ENCODE measurements at places on chromosomes 13 and 19. TPM values are rescaled to one million over a fixed set of nuclear protein-coding genes. Genes with fewer than 3 reads are reported as not detected.

DNA sequence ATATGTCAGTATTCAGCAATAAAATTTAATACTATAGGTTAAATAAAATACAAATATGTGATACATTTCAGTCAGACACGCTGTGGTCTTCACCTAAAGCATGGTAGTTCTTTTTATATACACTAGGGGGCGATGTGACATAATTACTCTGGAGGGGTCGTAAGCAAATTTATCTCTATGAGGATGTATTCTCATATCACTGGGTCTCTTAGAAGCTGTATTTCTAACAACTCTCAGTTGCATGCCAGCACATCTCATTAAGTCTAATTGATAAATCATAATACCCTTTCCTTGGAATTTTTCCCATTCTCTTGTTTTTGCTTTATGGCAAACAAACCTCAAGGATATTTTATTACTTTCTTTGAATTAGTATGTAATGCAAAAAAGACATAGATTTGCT lies 3.9 kb upstream of the PCDH17 start:
- DNase-seq = no peak

Gene FGF14
- total RNA-seq = 3.1 TPM

DNA sequence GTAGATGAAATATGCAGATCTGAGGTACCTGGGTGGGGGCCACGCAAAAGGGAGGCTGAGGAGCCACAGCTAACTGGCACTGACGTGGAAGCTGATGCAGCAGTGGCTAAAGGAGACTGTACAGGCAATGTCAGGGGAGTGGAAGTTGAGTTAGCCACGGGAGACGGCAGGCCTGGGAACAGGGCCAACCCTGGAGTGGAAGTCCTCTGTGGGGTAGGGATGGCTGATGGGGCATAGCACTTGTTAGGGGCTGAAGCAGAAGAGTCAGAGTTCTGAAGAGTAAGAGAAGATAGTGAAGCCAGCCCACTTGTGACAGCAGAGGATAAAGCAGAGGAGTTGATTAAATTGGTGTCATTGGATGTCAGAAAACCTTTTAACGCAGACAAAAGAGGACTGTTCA lies 22.8 kb upstream of the STOML3 start:
- no peak for DNase-seq

Gene TTC9B
- not detected for total RNA-seq

GRCh38 chr13:113383089-113383488 lies 19.2 kb upstream of the GRTP1 start:
- no peak for DNase-seq

Gene NLRP9
- not detected for total RNA-seq

- DNase-seq = no peak
Measured at GRCh38 chr13:50901701-50902100, 7.9 kb upstream of the RNASEH2B start.

Gene RFXAP
- 4.0 TPM for total RNA-seq

DNA sequence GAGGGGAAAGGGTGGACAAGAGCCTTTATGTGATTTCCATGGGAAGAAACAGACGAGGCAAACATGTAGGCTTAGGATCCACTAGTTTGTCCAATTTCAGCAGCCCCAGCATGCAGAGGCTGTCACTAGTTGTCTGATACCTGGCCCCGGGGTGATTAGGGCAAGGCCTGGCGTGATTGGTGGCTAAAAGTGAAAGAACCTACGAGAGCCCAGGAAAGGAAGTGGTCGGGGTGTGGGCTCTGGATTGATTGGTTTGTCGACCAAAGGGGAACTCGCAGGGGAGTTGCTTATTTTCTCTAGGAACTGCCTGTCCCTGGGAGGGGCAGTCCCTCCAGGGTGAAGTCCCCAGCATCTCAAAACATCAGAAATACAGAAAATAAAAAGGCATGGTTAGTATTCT lies 64.2 kb upstream of the UQCRFS1 start:
- peak; percentile 51 for DNase-seq

Gene CEACAM7
- not detected for total RNA-seq

Gene OR7A10
- not detected for total RNA-seq

DNA sequence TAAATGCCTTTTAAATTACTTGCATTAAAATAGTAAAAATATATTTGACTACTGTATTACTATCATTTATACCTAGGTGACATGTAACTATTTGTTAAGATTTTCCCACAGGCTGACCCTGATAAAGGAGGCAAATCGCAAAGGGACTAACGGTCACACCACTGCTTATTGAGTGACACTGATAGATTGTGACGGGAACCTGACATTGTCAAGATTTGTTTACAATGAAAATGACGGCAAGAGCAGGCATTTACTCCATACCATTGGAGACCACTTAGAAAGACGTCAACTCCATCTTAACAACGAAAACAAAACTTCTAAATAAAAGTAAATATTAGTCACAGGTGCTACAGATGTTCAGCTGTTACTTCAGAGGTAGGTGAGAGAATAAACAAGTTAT lies 289.0 kb downstream of the DACH1 start:
- no peak for DNase-seq

DNA sequence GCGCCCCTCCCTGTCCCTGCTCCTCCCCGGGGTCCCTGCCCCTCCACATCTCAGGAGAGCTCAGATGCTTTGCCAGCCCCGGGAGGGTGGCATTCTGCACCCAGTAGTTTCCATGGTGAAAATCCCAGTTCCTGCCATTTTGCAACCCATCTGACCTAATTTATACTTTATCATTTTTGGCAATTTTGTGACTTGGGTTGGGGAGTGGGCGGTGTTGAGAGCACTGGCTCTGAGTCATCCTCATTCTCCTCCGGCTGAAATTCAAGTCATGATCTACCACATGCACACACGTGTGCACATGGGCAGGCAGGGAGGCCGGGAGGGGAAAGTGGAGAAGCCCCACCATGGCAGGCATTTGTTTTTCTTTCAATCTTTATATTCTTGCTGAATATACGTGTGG lies 208.6 kb downstream of the URI1 start:
- DNase-seq = no peak

DNA sequence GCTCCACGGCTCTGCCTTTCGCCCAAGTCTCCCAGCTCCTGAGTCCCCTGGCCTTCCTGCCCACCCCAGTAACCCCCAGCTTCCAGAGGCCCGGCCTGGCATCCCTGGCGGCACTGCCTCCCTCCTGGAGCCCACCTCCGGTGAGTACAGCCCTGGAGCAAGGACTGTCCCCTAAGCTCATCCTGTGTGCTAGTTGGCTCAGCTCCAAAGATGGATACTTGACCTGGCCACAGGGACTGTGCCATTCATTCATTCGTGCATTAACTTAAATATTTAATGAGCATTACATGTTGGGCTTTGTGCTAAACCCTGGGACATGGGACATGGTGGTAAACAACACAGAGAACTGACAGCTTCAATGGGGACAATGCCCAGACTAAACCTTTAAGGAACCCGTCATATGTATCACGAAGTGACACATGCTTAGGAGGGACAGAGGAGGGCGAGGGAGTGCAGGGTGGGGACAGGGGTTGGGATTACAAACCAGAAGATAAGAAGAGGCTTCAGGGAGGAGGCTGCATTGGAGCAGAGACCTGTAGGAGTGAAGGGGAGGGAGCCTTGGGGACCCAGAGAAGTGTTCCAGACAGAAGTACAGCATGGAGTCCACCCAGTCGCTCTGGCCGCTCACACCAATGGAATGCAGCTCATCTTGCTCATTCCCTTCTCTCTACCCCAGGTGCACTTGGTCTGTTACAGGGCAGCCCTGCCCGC lies 6.9 kb upstream of the OVOL3 start:
- no peak for DNase-seq

DNA sequence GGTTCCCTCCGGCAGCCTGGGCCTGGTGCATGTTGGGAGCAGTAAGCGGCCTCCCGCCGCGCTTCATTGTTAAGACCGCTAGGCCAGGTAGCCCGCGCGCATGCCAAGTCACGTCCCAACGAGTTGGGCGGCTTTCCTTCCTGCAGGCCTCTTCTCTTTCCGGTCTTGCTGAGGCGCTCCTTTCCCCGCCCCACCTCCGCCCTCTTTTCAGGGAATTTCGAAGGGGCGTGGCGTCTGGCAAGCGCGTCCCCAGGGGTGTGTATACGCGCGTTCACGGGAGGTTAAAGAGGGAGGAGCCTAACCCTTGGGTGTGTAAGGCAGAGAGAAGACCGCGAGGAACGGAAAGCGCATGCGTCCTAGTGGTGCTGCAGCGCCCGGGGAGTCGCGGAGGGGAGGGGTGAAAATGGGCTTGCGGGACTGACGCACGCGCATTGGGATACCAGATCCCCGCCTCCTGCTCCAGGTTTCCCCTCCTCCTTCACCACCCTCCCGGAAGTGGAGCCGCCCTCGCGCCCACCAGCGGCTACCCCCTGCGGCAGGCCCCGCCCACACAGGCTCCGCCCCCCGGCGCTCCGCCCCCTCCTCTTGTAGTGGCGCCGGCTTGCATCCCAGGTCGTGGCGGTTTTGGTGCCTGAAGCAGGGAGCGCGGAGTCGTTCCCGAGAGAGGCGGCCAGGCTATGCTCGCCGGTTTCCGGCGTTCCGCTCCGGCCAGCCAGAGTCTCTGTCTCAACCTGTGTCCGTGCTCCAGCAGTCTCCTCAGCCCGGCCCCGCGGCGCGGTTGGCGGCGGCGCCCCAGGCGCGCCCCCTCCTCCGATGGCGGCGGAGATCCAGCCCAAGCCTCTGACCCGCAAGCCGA lies at the start of gene WDFY2:
Gene WDFY2 (plus strand): TSS at position 588 of the 856 bp plus-strand sequence. CDS start 226 bp downstream, at position 814.
- peak; percentile 100 for DNase-seq

DNA sequence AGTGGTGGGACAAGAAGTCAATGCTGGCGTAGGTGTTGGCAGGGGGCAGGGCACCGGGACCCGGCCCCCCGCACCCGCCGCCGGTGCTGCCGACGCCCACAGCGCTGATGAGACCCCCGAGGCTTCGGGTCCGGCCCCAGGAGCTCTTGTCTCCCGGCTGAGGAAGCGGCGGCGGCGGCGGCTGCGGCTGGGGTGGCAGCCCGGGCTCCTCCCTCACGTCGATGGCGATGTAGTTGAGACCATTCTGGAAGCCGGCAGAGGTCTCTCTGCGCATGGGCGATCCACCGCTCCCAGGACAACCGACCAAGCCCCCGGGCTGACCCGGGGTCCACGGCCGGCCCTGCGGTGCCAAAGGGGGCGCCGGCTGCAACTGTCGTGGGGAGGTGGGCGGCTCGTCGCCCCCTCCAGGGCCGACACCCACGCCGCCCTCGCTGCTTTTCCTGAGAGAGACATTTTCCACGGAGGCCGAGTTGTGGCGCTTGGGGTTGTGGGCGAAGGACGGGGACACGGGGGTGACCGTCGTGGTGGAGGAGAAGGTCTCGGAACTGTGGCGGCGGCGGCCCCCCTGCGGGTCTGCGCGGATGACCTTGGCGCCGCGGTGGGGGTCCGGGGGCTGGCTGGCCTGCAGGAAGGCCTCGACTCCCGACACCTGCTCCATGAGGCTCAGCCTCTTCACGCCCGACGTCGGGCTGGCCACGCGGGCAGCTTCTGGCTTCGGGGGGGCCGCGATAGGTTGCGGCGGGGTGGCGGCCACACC lies 4.1 kb downstream of the IRS2 start:
- DNase-seq = no peak

GRCh38 chr19:50854636-50855410 lies at the start of gene KLK3:
KLK3 (plus strand) TSS chr19:50854915; CDS start chr19:50854956, 41 bp downstream.
- peak; percentile 78 for DNase-seq

DNA sequence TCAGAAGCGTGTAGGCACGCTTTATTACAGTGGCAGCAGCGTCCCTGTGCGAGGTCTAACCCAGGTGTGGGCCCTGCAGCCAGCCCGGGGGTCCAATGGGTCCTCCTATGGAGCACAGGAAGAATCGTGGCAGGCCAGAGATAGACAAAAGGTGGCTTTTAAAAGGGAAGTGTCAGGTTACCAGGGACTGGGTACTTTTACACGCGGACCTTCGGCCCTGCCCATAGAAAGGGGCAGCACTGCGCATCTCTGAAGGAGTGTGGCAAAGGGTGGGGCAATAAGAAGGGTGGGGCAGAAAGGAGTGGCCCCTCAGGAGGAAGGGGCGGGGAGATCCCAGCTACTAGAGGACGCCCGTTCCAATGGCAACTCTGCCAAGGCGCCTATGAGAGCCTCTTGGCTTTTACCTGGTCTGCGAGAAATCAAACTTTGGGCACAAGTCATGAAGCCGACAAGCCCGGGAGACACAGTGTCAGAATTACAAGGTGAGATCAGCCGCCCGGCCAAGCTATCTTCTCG lies 1419.8 kb downstream of the UQCRFS1 start:
- no peak for DNase-seq

Gene GAS6
- total RNA-seq = 88.6 TPM

DNA sequence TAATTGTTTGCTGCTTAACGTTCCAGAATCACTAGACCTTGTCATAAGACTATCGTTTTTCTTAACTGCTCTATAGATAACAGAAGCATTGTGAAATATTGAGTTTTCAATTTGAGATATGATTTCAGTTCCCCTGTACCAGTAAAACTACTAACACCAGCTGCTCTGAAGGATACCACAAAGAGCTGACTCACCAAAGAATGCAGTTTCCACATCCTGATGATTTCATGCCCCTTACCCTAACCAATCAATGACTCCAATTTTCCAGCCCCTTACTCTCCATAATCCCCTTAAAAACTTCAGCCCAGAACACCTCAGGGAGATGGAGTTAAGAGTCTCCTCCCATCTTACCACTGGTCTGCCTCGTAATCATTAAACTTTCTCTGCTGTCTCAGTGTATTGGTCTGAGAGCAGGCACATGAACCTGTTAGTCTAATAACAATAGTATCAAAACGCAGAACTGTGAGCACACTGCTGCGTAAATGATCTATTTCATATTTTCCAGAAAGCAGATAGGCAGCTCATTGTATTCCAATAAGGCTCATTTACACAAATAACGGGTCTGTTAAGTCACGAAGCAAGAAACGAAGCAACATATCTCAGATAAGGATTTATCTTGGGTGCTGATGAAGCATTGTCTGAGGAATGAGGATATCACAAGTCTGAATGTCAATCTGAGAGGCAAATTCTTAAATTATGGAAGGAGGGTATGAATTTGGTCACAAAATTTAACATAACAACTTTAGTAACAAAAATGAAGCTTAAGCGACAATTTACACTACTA lies 14.1 kb upstream of the CCNA1 start:
- no peak for DNase-seq

Gene RFPL4AL1
- not detected for total RNA-seq

DNA sequence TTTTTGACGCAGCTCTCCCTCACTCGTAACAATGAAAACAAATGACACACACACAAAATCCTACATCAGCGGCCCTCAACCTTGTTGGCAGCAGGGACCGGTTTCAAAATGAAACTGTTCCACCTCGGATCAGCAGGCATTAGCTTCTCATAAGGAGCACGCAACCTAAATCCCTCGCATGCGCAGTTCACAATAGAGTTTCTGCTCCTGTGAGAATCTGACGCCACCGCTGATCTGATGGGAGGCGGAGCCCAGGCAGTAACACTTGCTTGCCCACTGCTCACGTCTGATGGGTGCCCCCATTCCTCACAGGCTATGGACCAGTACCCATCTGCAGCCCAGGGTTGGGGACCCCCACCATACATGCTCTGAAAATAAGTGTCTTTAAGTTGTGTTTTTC lies 43.4 kb downstream of the DHRS12 start:
- no peak for DNase-seq

DNA sequence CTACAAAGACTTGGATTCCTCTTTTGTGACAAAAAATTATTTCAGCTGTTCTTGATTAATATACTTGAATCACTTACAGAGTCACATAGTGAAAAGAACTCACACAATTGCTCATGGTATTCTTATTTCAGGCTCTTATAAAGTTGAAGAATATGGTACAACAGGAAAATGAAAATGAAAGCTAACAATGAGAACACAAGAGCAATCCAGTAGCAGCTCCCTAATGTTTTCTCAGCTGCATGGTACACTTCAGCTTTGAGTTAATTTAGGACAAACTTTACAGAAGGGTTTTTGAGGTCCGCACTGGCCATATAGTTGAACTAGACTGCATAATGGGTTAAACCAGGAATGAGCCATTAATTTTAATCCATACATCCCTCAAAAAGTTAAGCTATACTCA lies 1261.8 kb downstream of the SLITRK5 start:
- no peak for DNase-seq

Gene SYT3
- 0.51 TPM for total RNA-seq

GRCh38 chr13:114049026-114049425 lies 75.2 kb upstream of the C13orf46 start:
- no peak for DNase-seq

Gene CTXN1
- 0.96 TPM for total RNA-seq

Data from mesenteric fat pad (tissue), 1 donor.